ENCODE measurements at places on chromosomes 5 and 9.
A peak's percentile ranks its signal among the peaks of the same experiment; 100 is the strongest.

DNA sequence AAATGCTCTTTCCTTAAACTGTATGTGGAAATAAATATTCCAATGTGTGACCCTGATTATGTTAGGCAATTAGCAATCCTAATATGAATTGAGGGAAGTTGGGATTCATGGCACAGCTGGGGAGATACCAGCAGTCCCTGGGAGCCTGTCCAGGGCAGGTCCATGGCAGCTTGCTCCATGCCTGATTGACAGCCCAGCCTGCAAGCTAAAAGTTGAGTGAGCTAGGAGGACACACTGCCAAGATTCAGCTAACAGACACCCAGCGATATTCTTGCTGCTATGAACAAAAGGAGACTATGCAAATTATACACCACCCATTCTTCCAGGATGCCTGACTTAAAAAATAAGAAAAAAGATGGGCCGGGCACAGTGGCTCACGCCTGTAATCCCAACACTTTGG, 6.2 kb downstream of the TGFBI start:
- DNase-seq: no peak

DNA sequence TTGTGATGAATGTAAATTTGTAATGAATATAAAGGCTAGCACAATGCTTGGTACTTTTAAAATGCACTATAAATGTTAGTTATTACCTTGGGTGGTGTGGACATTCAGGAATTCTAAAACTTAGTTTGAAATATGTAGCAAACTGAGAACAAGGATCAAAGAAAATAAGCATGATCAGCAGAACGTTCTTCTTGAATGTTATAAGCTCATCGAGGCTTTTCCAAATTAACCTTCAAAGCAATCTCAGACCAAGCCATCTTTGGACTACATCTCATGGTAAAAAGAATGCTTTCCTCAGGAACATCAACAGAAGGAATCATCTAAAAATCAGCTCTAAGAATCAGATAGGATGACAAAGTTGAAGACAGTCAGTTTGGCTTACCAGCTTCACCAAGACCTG, 146.3 kb downstream of the SLIT3 start:
- no peak for DNase-seq

DNA sequence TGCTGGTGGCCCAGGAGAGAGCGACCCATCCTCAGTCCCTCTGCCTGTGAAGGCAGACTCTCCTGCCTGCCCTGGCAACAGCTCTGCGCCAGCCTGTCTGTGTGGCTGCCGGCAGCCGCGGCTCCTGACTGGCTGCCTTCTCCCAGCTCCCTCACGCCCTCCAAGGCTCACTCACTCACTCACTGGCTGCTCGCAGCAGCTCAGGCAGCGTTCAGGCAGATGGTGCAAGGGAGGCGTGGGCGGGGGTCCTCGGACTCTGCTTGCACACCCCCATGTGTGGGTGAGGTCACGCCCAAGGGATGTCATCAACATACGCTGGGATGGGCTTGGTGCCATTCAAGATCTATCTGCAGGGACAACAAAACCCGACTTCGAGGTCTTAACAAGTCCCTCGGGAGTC, 66.7 kb downstream of the DAB2IP start:
- DNase-seq: no peak

DNA sequence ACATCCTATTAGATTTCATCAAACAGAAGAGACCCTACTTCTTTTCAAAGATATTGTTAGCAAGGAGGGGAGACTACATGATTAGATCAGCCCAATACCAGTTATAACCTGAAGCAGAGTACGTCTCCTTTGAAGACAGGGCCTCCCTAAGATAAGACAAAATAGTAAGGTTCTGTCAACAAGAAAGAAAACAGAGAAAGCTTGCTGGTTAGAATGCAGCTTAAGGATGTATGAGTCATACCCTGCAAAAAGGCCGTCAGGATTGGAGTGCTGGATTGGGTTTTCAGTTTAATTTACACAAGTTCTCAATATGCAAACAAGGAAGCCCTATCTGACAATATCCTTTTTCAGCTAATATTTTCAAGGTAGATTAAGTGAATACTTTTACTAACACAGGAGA, 1581.2 kb upstream of the WWC1 start:
- no peak for DNase-seq

- no peak for DNase-seq
Measured at GRCh38 chr5:123298335-123299030, 124.7 kb downstream of the CEP120 start.

GRCh38 chr5:181044093-181044599, 4.1 kb downstream of the BTNL9 start:
- no peak for DNase-seq

- DNase-seq: no peak
Measured at GRCh38 chr5:53343187-53343586, 137.2 kb upstream of the FST start.

- no peak for DNase-seq
Measured at GRCh38 chr9:21311889-21312288, 6.8 kb upstream of the IFNA5 start.

GRCh38 chr9:97388721-97389238, 23.1 kb upstream of the TDRD7 start:
- no peak for DNase-seq

DNA sequence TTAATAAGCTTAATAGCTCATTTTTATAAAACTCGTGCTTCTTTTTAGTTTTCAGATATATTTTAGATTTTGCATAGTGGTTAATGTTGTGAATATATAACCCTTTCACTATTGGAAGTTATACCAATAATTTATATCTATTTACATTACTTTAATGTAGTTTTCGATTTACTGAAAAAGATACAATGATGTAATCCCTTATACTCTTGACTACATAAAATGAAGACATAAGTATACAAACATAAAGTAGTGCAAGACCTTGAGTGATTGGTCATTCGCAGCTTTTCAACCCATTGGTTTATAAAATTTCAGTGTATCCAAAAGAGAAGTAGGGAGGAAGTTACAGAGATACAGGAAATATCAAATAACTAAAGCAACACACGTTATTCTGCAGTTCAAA, 84.3 kb upstream of the GRHPR start:
- DNase-seq: no peak

DNA sequence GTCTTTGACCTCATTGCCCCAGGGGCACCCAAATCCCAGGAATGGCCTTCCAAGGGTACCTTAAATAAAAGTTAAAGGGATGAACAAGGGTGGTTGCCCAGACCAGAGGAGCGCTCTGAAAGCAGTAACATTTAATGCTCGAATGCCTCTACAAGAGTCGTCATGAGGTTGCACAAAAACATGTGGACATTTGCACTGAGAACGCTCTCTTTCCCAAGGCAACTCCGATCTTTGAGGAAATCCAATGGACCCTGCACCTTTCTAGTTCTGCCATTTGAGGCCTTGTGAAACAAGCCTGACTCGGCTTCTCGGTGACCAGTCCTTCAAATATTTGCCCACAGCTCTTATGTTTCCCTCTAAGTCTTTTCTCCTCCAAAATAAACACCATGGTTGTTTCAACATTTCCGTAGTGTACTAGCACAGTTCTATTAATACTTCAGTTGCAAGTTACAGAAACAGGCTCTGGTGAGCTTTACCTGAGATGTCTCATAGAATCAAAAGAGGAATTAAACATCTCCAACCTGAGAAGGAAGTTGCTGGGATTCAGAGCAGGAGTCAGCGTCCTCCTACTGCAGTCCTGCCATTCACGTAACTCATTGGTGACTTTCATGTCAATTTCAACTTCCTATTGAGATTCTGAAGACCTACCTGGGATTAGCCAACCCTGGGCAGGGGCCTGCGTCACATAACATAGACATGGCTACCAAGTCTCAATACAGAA, 168.8 kb upstream of the RAI14 start:
- no peak for DNase-seq

GRCh38 chr9:109143881-109144562, 23.0 kb downstream of the FRRS1L start:
- DNase-seq: no peak

GRCh38 chr5:149853331-149853648, 91.3 kb downstream of the PDE6A start:
- no peak for DNase-seq

DNA sequence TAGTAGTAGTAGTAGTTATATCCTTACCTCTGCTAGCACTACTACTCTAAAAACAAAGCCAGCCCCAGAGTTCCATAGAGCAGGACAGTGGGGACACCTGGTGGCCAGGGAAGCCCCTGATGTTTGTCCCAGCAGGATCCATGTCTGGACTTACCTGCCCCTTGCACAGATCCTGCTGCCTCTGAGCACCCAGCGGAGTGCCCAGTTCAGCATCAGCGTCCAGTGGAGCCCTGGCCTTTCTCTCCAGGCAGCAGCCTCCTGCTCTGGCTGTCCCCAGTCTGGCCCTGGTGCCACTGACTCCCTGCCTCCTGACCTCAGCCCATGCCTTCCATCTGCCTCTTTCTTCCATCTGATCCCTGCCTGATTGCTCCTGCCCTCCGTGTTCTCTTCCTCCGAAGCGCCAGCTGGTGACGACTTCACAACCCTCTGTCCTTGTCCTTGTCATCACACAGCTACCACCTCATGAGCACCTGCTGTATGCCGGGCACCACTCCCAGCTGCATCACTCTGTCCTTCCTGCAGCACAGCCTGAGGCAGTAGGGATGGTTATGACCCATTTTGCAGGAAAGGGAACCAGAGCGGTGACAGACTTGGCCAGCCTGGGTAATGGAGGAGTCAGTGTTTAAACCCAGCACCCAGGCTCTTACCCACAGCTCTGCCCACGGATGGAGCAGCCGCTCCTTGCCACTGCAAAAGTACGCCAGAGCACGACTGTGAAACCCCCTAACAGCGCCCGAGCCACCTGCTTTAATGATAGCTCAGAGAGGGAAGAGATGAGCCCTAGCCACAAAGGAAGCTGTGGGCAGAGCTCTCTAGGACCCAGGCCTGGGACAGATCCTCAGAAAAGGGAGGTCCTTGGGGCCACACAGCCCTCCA, 11.5 kb downstream of the SARDH start:
- peak; percentile 47 for DNase-seq

- no peak for DNase-seq
Measured at GRCh38 chr9:114084282-114085073, 6.4 kb upstream of the AMBP start.

DNA sequence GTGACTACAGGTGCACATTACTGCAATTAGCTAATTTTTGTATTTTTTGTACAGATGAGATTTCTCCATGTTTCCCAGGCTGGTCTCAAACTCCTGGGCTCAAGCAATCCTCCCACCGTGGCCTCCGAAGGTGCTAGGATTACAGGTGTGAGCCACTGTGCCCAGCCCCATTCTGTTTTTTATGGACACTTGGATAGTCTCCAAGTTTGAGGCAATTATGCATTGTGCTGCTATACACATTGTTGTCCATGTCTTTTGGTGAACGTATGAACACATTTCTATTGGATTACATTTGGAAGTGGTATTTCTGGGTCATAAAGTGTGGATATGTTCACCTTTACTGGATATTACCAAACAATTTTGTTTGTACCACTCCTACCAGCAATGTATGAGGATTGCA, 22.4 kb upstream of the PLPP1 start:
- no peak for DNase-seq

- DNase-seq: no peak
Measured at GRCh38 chr5:180643191-180643851, 6.1 kb downstream of the FLT4 start.

DNA sequence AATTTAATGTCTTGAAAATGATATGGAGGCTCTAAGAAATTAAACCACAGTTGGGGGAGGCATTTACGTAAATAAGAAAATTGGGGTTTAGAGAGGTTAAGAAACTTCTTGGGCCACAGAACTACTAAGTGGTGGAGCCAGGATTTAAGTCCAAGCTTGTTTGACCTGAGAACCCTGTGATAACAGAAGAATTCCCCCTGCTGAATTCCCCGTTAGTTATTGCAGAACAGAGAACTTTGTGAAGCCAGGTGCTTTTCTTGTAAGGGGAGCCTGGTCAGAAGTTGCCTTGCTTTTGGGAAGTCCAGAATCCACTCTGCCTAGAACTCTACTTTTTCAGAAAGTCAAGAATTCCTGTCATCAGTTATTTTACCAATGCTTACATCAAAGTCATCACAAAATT, 309.3 kb upstream of the SEMA6A start:
- DNase-seq: no peak

DNA sequence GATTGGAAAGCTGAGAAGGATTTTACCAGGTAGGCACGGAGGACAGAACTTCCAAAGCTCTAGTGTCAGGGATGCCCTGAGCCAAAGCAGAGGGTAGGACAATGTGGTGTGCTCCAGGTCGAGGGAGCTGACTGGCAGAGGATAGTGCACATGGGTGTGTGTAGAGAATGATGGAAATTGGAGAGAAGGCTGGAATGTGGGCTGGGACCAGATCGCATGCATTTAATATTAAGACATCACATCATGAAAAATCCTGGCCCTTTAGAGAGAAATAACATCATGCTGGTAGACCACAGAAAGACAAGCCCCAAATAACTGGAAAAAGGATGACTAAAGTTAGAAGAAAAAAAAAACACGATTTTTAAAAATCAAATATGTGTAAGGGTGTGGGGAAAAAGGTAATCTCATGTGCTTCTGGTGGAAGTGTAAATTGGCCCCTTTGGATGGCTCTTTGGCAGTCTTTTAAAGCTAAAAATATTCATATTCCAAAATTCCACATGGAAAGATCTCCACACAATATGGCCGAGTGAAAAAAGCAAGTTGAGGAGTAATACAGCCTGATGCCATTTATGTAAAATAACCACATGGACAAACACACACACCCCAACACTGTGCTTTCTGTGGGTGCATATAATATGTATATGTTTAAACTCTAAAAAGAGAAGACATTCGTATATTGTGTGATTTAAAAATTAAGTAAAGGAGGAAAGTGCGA, 67.0 kb upstream of the TGFBR1 start:
- no peak for DNase-seq

DNA sequence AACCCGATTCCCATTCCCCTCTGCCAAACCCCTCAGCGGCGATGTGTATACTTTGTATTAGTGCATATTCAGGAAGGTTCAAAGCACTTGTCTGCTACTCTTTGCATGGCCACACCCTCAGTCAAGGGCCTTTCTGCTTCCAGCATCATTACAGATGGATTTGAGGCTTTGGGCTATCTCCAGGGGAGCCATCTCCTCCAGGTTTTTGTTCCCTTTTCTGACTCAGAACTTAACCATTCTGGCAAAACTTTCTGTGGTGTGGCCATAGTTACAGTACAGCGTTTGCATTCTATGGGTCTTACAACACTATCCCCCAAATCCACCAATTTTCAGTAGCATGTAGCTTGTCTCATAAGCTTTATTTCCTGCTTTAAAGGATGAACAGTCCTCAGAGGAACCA, 36.0 kb upstream of the SVEP1 start:
- no peak for DNase-seq

DNA sequence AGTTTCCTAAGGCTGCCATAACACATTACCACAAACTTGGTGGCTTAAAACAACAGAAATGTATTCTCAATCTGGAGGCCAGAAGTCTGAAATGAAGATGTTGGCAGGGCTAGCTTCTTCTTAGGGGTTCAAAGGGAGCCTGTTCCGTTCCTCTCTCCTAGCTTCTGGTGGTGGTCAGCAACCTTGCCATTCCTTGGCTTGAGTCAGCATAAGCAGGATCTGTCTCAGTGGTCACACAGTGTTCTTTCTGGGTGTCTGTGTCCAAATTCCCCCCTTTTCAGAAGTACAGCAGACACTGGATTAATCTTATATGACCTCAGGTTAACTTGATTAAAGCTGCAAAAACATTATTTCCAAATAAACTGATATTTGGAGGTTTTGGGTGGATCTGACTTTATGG, 2.1 kb upstream of the OSMR start:
- DNase-seq: no peak

- DNase-seq: no peak
Measured at GRCh38 chr9:111910428-111910827, 13.8 kb downstream of the UGCG start.

GRCh38 chr9:134545543-134546245, 95.9 kb upstream of the COL5A1 start:
- no peak for DNase-seq

- no peak for DNase-seq
Measured at GRCh38 chr5:120678279-120678678, 214.2 kb downstream of the PRR16 start.

- no peak for DNase-seq
Measured at GRCh38 chr5:142017832-142018427, 5.1 kb upstream of the GNPDA1 start.

Data from cerebellar nuclear complex (tissue), 1 donor.